ENCODE measurements at places on chromosomes 7 and 10.
A peak's percentile ranks its signal among the peaks of the same experiment; 100 is the strongest.

DNA sequence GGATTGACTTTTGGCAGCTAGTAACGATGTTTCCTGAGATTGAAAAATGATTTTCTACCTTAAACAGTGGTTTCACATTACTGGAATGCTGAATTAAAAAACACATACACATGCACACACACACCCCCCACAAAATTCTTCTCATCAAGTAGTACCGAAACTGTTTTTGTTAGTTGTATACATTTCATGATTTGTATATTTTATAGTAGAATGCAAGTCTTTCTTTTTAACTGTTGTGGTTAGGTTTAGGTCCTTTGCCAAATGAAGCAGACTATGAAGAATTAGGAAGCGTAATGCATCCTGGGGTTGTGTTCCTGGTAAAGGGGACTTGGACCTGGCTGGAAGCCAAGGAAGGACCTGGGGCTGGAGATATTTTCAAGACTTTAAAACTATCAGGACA is 505.8 kb downstream of the SUGCT start:
- DNase-seq = no peak

GRCh38 chr10:98268694-98269431 is 869 bp upstream of the LOXL4 start:
- no peak for DNase-seq

DNA sequence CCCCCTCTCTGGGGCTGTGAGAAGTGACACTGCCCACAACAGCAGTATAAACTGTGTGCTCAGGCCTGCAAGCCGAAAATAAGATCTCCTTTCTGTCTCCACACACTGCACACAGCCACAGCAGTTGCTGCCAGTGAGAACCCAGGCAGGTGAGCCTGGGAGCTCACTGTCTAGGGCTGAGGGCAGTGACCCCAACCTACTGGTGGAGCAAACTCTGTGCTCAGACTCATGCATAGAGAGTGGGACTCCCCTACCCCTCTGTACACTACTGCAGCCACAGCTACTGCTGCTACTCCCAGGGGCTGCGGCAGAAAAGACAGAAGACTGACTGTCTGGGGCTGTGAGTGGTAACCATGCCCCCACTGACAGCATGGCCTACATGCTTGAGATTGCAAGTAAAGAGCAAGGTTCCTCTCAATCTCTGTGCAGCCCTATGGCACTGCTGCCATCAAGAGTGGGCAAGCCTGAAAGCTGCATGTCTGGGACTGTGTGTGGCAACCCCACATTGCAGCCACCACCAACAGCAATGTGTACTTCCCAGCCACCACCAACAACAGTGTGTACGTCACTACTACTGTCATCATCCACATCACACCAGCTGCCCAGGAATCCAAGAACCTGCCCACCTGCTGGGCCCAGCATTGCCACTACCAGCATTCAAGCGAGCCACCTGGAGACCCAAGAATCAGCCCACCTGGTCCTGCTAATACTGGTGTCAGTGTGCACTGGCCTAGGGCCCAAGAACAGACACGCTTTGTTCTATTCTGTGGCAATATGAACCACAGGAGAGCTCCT is 226.1 kb downstream of the XPNPEP1 start:
- no peak for DNase-seq

DNA sequence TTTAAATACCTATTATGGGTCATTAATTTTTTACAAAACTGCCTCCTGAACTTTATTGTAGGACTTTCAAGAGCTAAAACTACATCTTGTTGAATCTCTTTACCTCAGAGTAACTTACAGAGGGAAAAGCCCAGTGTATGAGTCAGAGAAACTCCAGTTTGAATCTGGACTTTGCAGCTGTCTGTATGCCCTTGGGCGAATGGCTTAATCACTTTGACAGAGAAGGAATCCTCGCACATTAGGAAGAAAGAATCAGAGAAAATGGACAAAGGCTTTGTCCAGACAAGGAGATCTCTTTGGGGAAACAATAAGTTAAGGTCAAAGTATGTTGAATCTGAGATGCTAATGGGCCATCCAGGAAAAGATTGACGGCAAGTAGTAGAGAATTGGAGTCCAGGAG is 484.2 kb upstream of the CELF2 start:
- no peak for DNase-seq

DNA sequence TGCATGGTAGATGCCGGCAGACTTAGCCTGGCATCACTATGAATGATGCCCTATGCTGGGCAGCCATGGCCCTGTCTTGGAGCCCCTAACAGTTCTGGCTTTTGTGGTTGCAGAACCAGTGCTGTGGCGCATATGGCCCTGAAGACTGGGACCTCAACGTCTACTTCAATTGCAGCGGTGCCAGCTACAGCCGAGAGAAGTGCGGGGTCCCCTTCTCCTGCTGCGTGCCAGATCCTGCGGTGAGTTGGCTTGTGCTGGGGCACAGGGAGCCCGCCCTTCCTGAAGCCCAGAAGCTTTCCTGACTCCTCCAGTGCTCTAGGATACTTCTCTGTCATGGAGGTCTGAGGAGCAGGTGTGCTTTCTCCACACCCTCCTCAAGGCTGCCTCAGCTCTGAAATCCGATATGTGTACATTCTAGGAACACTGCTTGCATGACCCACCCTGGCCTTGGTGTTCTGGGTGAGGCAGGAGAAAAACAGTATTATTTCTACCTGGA is 25.6 kb upstream of the SH2D4B start:
- no peak for DNase-seq

- no peak for DNase-seq
Observed at GRCh38 chr10:129852829-129853561, 111.1 kb downstream of the EBF3 start.

DNA sequence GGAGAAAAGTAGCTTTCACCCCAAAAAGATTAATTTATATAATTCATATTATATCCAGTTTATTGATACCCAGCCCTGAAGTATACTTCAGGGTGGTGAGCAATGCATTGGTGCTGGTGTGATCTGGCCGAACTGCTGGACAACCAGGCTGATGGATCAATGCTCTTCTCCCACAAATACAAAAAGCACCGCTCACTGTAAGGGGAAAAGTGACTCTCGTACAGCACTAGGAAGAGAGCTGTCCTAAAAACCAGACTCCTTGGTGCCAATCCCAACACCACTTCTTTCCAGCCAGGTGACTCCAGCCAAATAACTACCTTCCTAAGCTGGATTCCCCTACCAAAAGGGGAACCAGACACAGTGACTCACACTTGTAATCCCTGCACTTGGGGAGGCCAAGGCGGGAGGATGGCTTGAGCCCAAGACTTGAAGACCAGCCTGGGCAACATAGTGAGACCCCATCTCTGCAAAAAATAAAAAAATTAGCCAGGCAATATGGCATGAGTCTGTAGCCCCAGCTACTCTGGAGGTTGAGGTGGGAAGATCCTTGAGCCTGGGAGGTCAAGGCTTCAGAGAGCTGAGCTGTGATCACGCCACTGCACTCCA is 13.1 kb upstream of the TNPO3 start:
- no peak for DNase-seq

DNA sequence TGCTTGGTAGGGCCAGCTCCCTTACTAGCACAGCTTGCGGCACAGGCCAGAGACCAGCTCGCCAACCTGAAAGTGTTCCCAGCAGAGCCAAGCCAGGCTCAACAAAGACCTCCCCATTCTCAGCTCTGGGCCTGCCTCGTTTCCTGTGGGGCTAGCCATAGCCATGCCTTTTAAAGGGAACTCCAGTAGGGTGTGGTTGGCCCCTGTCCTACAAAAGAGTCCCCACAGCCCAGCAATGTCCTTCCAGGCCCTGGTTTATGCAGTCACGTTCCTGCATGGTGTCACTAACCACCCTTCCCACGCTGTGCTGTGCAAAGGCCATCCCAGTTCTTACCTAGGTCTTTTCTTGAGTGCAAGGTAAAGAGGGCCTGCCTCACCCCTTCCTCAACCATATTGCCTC is 87.8 kb upstream of the LRRC4 start:
- DNase-seq = no peak

DNA sequence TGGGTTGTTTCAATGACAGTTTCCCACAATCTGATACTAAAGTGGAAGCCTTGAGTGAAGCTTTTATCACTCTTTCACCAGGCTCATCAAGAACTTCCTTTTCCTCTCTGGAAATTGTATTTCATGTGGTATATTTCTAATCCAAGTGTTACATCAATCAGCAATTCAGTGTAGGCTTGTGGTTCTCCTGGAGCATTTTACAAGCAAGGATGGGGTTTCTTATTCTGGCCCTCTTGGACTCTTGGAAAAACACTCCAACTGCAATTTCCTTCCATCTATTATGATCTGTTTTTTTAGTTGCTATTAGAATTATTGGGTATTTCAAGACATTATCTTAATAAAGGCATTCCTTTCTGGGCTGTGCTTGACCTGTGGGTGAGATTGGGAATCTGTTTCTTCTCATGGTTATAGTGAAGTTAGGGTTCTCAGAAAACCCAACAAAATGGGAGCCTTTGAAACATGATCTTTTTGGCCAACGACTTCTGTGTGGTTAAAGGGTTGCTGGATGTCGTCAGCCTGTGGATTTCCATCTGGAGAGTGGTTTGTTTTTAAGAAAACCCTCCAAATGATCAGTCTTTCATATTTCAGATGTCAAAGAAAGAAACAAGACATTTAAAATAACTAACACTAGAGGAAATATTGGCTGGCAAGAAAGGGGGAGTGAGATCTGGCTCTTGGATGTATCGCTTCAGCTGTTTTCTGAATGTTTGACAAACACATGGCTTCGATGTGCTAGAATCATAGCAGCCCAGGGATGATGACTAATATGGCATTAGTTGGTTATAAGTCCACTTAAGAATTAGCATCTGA is 540.2 kb downstream of the LRMDA start:
- no peak for DNase-seq

DNA sequence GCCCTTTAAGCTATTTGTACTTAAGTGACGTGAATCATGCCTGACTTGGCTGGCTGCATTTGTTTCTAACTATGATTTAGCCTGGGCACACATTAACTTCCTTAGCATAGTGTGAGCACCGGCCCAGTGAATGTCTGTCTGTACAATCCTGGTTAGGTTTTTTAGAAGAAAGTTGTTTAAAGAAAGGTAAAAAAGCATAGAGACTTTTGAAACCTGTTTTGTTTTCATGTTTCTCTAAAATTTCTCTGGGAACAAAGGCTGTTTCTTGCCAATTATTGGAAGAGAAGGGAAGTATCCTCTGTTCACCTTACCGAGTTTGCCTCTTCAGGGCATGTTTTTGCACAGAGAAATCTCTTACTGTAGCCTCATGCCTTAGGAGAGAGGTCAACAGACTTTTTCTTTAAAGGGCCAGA is 42.9 kb upstream of the MET start:
- no peak for DNase-seq

DNA sequence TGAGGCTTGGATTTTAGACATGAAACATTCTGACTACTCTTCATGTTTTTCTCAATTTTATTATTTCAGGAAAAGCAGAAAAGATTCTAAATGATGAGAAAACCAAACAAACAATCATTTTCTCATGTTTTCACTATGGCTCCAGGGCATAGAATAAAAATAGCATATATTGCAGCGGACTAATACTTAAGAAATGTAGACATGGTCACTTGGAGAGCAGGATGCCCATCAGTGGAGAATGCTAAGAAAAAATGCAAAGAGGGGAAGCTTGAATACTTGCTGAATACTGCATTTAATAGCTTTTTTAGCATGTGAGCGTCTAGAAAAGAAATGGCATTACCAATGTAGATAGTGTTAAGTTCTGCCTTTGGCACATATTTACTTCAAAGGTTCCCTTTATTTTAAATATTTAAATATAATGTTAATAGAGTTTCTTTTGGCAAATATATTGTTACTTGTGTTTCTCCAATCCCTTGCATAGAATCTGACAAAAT is 107.9 kb downstream of the PPP1R17 start:
- DNase-seq = no peak

DNA sequence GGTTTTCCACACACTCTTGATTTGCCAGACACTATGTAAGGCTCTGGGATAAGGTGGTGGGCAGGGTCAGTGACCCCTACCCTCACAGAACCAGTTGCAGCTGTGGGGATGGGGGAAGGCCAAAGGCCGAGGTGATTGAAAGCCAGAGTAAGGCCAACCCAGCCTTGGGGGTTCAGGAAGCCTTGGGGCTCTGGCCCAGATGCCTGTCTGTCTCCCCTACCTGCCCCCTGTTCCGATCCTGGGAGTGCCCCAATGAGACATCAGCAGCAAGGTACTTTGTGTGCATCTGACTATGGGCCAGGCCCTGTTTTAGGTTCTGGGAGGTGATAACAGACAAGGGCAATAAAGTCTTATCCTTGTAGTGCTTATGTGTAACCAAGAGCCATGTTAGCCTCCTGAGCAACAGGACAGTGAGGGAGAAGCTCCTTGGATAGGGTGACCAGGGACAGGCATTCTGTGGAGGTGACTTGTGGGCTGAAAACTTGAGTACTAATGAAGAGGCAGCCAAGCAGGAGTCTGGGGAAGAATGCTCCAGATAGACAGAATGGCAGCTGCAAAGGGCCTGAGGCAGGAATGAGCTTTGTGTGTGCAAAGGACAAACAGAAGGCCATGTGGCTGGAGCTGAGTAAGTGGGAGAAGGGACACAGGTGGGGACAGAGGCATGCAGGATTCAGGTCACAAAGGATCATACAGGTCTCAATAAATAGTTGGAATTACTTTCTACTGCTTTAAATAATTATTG is 35.4 kb downstream of the TSPAN14 start:
- DNase-seq = no peak

- DNase-seq = no peak
Observed at GRCh38 chr7:44222776-44223261, 22.0 kb downstream of the YKT6 start.

- DNase-seq = no peak
Observed at GRCh38 chr7:29463504-29464158, 100.0 kb upstream of the PRR15 start.

DNA sequence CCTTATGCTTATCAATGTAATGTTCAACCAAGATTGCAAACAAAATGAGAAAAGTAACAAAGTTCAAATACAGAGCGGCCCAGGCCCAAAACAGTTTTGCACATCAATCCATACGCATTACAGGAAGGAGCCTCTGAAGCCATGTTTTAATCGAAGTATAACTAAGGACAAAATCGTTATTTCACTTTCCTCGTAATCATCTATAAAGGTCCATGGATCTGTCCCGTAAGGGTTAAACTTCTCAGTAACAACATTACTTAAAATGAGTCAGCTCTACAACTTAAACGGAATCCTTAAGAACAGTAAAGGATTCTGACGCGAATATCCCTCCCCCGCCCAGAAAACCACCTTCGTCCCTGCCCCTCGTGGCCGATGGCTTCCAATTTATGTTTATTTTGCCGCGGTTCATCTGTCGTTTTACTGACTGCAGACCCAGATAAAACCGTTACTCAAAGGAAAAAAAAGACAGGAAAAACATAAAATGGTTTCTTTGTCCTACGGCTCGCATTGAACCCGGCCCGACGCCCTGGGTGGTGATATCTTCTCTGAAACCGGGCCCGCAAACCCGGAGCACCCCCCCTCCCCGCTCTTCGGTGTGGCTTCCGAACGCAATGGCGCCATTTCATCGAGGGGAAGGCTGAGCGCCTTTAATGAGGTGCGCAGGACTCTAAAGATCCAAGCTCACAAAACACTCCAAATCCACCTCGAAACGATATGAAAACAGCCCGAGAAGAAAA is 1.1 kb downstream of the HNRNPA2B1 start:
- peak; percentile 47 for DNase-seq

DNA sequence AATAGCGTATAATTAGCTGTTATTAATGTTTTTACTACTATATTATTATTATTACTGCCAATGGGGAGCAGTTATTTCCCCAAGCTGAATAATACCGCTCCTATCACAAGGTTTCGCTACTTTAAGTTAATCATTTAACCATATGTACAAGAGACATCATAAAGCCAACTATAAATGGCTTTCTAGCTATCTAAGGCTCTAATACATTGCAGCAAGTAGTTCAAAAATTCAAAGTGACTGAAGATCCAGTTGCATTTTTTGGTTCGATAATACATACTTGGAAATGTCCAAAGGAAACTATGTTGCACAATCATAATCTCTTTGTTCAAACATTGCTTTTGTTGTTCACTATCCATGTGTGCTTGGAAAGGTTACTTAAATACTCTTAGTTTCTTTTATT is 952.0 kb upstream of the MBL2 start:
- DNase-seq = no peak

Measured in activated CD4-positive, CD25-positive, alpha-beta regulatory T cell (primary cell).